Stimulated activated CD4-positive, alpha-beta T cell treated with anti-CD3 and anti-CD28 coated beads, TNF-alpha, amount 100 ng/mL, for 4 hours (primary cell): ENCODE measurements at places on chromosomes 4 and X.

- DNase-seq, result no peak
These were observed 291.8 kb downstream of the FBXW7 start for GRCh38 chr4:152243896-152244595.

DNA sequence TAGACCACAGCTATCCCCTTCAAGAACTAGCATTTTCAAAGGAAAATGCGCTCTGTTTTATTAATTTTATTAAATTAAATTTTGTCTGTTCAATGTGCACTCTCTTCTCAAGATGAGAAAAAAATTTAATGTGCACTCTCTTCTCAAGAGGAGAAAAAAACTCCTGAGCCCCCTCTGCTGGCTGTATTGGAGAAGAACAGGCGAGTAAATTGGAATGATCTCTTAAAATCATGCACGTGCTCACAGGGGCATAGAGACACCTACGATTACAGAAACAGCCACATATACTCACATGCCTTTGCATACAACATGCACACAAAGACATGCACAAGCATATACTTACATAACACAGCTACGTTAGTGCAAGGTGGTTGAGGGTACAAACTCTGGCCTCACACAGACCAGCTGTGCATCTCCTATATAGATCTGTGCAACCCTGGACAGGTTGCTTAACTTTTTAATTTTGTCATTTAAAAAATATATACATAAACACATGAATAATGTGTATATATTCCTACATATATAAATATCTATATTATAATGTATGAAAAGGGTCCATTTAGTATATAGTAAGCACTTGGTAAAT lies 176.2 kb upstream of the CXorf66 start:
- no peak for DNase-seq

DNA sequence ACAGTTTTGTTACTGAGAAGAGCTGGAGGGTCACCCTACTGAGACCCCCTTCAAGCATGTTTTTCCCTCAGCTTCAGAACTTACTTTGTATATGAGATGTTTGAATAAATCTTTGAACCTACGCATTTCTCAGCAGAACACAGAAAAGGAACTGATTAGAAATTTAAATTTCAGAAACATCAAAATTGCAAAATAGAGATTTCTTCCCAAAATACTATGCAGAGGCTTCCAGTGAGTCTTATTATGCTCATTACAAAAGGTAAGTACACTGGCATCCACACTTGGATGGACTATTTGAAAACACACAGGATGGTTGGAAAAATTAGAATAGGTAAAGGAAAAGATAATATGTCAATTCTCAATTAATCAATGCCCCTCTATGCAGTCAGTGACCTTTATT lies 91.2 kb downstream of the COX7B2 start:
- DNase-seq, result no peak

GRCh38 chr4:23361453-23361852 lies 528.4 kb downstream of the PPARGC1A start:
- no peak for DNase-seq

DNA sequence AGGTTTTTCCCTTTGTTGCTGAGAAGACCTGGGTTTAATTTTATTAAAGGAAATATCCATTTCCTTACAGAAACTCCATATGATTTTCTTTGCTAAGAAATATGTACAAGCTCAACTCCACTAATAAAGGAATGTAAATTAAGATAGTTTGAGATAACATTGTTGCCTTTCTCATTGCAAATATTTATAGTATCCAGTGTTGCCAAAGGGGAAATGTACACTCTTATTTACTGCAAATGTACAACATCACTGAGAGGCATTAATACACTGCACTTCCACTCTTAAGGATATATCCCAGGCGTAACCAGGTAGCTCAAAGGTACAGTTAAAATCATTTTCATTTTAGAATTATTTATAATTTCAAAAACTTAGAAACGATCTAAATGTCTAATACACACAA lies 7.5 kb upstream of the LRBA start:
- no peak for DNase-seq

DNA sequence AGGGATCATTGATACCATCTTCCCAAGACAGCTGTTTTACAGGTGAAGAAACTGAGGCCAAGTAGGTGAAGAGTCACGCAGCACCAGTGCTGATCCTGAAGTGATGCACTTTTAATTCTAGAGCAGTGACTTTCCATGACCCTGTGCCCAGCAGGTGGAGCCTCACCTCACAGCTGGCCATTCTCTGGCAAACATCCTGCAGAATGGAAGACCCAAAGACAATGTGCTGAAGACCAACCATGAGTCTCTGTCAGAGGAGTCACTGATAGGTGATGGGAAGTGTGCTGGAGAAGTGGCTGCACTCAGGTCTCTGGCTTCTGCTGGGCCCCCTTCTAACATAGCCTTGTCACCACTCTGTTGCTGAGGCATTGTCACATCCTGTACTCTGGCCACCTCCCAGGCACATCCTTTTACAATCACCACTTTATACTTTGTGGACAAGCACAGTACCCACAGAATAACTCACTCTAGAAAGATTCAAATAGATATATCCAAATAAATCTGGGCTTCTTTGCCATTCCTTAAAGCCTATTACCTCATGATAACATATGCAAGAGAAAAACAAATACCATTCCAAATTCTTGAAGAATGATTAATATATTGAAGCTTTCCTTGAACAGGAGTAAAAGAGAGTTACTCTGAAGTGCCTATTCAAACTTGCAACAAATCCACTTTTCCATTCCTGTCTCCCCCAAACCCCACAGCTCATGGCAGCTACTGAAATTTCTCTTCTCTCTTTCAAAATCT lies 64.1 kb upstream of the SCOC start:
- DNase-seq, result no peak

GRCh38 chrX:101452056-101452455 lies 33.2 kb upstream of the ARMCX4 start:
- no peak for DNase-seq

DNA sequence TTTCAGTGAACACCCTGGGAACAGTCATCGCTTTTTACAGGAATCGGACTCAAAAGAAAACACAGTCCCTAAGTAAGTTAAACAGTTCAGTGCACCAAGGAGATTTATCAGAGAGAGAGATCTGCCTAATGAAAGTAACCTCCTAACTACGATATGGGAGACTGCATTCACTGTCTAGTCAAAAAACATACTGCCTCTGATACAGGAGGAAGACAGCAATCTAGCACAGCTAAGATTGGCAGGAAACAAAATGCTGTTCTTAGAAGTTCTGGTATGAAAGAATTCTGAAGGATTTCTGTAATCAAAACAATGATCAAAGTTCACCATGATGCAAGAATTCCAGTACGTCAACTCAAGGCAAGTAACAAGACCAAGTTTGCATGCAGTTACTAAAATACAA lies 92.8 kb downstream of the MAML3 start:
- DNase-seq, result no peak
